ENCODE measurements at places on chromosomes 11 and 22. TPM values are rescaled to one million over a fixed set of nuclear protein-coding genes. Genes with fewer than 3 reads are reported as not detected.
A peak's percentile ranks its signal among the peaks of the same experiment; 100 is the strongest.

Gene CRYBA4
- not detected for total RNA-seq

Gene OR6A2
- total RNA-seq: 0.32 TPM

Gene ADM
- total RNA-seq: 536 TPM

Gene KDM4D
- 0.97 TPM for total RNA-seq

Gene RHOG
- total RNA-seq: 9.5 TPM

Gene SERPINH1
- total RNA-seq: 1,336 TPM

Gene CYTH4
- total RNA-seq: under 0.01 TPM

Gene SLC37A2
- 0.97 TPM for total RNA-seq

Gene PIWIL4
- 0.86 TPM for total RNA-seq

GRCh38 chr11:62573006-62573591 is 592 bp downstream of the EEF1G start:
- DNase-seq: peak; percentile 31

- peak; percentile 91 for DNase-seq
Observed at GRCh38 chr11:130124096-130124495, 35.5 kb upstream of the ST14 start.

DNA sequence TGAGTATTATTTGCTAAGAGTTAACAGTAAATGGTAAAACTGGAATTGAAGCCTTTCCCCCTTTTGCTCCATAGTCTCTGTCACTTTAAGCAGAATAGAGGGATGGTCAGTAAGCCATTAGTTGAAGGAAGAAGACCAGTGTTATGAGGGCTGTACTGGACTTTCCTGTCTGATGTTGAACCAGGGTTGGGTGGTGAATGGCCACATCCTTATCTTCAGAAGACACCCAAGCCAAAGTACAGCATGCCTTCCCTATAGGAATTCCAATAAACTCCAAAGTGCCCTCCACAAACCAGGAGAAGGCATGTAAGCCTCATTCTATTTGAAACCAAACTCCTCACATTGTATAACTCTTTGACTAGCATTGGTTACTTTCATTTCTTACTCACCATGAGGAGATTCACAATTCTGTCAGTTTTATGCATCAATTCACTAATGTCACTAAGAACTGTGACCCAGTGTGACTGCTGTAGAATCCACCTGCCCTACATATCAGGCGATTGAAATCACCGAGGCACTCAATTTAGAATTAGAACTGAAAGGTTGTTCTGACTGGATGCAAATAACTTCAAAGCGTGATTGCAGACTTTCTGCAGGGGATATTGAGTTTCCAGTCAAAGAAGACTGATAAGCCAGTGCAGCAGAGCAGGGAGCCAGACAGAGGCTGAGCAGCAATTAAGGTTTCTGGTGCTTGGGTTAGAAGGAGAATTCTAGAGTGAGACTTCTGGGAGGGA is 107.1 kb upstream of the DDI1 start:
- no peak for DNase-seq

DNA sequence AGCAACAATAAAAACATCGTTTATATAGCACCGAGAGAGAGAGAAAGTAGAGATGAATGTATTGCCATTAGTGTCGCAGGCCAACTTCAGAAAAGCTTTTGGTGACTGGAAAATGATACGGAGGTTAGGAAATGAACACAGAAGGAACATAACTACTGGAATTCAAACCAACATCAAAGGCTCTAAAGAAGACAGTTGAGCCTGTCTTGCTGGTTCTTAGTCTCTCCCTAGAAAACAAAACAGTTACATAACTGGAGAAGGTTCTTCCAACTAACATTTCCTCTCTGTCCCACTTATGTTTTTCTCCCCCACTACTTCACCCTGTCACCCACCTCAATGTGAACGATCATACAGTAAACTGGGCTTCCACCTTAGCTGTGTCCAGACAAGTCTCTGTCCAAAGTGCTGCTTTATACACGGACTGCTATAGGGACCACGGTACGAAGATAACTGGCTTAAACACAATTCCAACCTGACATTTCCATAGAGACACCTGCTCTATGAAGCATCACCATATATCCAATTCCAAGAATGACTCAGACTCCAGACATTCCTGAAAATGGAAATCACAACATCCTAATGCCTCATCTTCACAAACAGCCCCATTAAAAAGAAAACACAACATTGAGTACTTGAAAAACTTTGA is 85.2 kb upstream of the ARHGAP32 start:
- DNase-seq: no peak

DNA sequence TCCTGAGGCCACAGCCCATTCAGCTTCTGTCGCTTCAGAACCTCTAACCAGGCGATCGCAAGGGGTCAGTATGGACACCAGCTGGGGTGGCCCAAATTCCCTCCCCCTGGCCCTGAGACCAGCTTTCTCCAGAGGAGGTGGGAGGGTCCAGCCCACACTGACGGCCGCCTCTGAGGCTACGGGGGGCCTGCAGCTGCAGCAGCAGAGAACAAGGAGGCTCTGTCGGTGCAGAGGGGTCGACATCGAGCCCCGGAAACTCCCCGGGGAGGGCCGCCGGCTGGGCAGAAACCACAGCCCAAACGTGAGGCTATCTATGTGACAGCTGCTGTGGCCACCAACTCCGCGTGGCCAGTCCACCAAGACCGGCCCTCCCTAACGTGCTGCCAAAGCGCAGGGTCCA is 40.8 kb downstream of the ELFN2 start:
- DNase-seq: no peak

GRCh38 chr22:42743501-42743991 is 22.9 kb upstream of the A4GALT start:
- peak; percentile 73 for DNase-seq

- no peak for DNase-seq
Observed at GRCh38 chr11:43948341-43949225, 6.1 kb downstream of the C11orf96 start.

GRCh38 chr22:24463071-24463760 is 31.9 kb upstream of the UPB1 start:
- DNase-seq: no peak

DNA sequence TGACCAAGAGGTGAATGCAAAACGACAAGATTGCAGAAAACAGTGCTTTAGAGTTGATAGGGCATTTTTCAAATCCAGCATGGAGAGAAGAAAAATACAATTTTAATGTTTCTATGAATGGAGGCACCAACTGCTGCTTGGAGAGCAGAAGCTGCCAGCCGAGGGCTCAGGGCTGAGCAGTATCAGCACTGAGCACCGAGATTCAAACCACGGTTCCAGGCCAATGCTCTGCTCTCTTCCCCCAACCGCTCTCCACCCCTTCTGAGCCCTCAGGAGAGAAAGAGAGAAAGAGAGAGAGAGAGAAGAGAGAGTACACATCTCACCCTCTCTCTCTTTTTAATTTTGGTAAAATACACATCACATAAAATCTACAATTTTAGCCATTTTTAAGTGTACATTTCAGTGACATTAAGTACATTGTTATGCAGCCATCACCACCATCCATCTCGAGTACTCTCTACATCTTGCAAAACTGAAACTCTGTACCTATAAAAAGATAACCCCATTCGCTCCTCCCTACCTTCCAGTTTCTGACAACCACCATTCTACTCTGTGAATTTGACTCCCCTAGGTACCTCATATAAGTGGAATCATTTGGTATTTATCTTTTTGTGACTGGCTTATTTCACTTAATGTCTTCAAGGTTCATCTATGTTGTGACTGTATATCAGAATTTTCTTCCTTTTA is 333.3 kb downstream of the MIAT start:
- no peak for DNase-seq

- DNase-seq: no peak
Observed at GRCh38 chr11:33730716-33731115, 5.5 kb downstream of the CD59 start.

DNA sequence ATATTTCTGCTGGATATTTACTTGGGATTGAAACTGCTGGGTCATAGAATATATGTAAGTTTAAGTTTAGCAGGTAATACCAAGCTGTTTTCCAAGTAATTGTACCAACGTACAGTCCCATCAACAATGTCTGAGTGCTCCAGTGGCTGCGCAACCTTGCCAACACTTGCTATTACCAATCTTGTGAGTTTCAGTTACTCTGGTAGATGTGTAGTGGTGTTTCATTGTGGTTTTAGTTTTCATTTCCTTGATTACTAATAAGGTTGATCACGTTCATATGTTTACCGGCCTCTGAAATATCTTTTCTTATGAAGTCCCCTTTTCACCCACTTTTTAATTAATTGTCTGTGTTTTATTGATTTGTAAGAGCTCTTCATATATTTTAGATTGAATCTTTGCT is 370.6 kb upstream of the CADM1 start:
- DNase-seq: no peak

GRCh38 chr11:118111019-118111743 is 24.4 kb upstream of the SMIM35 start:
- no peak for DNase-seq

GRCh38 chr11:79062814-79063762 is 377.7 kb downstream of the TENM4 start:
- no peak for DNase-seq

DNA sequence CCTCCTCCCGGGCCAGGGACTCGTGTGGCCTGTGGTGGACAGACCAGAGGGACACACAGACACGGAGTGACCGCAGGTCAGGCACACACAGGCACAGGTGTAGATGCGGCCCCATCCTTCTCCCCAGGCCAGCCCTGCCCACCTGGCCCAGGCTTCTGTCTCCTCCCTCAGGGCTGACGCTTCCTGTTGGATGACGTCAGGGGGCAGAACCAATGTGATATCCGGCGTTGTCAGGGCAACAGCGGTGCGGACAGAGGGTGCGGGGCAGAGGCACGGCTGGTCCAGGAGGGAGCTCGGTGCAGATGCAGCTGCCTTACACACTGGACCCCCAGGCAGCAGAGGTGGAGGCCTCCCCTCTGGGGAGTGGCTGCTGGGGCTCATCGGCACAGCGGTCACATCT is 2.9 kb upstream of the TUBGCP6 start:
- DNase-seq: peak; percentile 39

DNA sequence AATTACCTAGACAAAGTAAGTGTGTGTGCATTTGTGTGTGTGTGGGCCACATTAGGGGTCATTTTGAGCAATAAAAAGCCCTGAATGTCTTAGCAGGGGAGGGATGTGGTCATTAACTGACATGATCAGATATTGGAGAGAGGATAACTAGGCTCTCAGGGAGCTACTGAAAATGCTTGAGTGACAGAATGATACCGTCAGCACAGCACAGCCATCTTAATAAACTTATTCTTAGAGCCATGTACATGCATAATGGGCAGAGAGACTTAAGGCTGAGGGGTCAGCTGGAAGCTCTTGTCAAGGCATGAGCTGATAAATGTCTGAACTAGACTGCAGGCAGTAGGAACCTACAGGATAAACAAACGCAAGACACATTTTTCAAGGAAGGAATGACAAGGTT is 239.1 kb upstream of the NCAM1 start:
- no peak for DNase-seq

DNA sequence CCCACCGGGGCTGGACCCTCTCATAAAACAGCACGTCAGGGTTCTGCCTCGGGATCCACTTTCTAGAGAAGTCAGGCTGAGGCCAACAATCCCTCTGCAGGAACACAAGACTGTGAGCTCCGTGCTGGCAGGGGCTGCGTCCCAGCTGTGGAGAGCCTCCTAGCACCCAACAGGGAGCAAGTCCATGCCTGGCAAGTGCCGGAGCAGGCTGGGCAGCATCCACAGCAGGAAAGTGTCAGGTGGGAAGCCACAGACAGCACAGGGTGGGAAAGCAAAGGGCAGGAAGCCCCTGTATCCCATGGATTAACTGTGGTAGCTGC is 682.3 kb downstream of the TBC1D22A start:
- no peak for DNase-seq

- peak; percentile 59 for DNase-seq
Observed at GRCh38 chr11:59574932-59575502, 40.6 kb downstream of the OSBP start.

DNA sequence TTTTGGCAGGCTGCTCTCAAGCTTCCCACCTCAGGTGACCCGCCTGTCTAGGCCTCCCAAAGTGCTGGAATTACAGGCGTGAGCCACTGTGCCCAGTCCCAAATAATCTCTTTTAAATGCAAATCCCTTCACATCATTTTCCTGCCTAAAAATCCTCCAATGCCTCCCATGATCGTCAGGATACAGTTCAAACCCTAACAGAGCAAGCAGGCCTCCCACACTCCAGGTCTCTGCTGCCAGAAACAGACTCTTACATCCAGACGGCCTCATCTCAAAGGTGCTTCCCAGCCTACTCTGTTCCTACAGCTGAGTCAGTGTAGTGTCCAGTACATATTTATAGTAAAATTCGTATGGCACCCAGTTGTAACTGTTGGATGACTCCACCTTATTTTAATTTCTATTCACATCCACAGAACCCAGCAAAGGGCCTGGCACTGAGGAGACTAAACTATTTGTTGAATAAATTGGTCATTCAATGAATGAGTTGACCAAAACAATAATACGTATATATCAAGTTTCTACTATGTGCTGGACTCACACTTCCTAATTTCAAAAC is 8.2 kb downstream of the SIRT3 start:
- no peak for DNase-seq

GRCh38 chr11:8219257-8220021 is 44.2 kb downstream of the LMO1 start:
- DNase-seq: peak; percentile 48

- no peak for DNase-seq
Observed at GRCh38 chr11:86931548-86932258, 23.5 kb downstream of the FZD4 start.

DNA sequence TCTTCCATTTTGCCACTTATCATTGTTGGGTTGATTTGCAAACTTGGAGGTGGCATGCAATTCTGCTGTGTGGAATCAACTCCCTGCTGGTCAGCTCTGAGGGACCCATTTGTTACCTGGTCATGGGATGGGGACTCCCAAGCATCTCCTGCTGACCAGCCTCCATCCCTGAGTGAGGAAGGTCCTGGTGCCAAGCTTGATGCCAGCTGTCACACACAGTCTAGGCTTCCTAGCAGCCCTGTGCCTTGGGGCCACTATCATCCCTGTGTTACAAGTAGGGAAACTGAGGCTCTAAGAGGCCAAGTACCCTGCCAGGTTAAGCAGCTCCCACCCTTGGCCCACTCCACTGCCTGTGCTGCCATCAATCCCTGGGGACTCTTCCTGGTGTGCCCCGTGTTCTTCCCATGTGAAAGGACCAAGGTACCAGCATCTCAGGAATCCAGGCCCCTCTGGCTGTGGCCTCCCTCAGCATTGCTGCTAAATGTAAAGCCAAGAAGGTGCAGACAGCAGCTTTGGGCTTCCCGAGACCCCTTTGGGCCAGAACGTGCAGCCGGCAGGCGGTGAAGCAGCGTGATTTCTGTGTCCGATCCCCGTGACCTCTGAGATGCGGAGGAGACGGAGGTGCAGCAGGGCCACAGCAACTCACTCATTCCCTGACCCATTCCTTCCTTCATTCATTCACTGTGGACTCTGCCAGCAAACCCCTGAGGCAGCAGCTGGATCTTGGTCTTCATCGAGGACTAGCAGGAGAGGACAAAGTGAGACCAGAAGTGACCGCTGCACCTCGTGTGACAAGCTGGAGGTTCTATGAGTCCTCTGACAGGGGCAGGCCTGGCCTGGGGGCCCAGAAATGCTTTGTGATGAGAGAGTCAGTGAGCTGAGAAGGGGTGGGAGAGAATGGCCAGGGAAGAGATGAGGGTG is 49.7 kb downstream of the MYEOV start:
- DNase-seq: no peak
